ENCODE measurements at places on chromosomes 11 and 22. TPM values are rescaled to one million over a fixed set of nuclear protein-coding genes. Genes with fewer than 3 reads are reported as not detected.

The CHRM4 gene
- total RNA-seq = 0.12 TPM

The CADM1 gene
- total RNA-seq = 0.52 TPM

The MCAM gene
- total RNA-seq = 1.0 TPM

The TMEM86A gene
- total RNA-seq = 0.42 TPM

The MYOD1 gene
- total RNA-seq = not detected

The ANO3 gene
- total RNA-seq = not detected

The CTSC gene
- total RNA-seq = 230 TPM

- no peak for DNase-seq
These were observed 539.5 kb upstream of the LUZP2 start for GRCh38 chr11:23957314-23957713.

GRCh38 chr11:95266751-95267374 lies 35.9 kb upstream of the SESN3 start:
- DNase-seq = no peak

- DNase-seq = peak; percentile 62
These were observed 76.9 kb upstream of the CTSC start for GRCh38 chr11:88414385-88414861.

DNA sequence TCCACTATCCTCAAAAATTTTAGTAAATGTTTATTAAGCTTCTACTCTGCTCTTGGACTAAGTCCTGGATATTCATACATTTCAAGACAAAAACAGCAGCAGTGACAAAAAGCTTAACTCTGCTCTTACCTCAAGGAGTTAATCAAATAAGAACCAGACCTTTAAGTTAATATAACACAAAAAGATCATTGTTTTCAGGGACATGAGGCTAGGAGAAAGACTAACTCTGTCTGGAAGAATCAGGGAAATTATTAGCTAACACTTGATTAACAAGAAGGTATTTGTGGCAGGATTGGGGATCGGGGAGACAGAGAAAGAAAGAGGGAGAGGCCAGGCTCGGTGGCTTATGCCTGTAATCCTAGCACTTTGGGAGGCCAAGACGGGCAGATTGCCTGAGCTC lies 74.4 kb downstream of the PPP2R1B start:
- no peak for DNase-seq

DNA sequence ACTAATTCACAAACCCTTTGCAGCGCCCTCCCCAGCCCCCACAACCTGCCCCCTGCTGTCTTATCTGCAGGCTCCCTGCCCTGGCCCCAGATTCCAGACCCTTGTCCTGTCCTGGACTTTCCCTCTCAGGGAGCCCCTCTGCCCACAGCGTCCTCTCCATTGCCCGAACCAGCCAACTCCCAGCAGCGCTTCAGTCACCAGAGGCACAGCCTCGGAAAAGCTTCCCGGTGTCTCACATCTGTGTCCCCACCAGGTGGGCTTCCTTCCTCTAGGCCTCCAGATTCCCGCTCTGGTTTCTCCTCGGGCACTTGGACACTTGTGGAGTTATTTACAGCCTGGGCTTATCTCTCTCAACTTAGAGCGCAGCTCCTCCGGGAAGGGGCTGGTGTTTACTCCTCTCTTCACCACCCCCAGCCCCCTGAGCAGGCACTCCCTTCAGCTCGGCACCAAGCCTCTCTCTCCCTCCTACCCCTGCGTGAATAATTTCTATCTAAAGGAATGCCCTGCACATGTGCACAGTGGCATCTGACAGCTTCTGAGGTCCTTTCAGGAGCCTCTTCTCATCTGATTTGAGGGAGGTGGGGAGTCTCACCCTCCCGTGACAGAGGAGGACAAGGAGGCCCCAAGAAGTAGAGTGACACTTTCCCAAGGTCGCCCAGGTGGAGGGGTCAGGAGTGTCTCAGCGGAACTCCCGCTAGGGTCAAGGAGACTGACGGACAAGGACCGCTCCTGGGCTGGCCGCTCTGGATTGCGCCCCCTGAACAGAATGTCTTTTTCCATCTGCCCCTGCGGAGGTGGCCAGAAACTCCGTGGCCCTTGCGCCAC lies 838 bp downstream of the WNT11 start:
- no peak for DNase-seq

- DNase-seq = no peak
These were observed 23.9 kb downstream of the PIK3C2A start for GRCh38 chr11:17183836-17184235.

- DNase-seq = no peak
These were observed 71.8 kb downstream of the ATG16L2 start for GRCh38 chr11:72885749-72886609.

- no peak for DNase-seq
These were observed 22.2 kb downstream of the PDHX start for GRCh38 chr11:34938611-34939010.

DNA sequence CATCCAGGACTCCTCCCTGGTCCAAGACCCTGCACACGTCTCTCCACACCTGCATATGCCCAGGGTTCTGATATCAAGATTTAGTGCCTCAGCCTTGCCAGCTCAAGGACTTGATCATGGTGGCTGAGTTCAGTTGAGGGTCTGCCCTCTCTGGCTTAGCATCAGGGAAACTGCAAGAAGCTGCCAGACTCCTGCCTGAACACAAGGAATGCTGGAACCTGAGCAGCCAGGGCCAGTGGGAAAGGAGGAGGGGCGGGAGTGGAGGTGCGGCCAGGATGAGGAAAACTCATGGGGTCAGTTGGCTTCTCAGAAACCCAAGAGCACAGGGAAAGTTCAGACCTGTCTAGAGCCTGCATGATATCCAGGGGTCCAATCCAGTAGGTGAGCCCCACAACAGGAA lies 546.1 kb downstream of the BUD13 start:
- no peak for DNase-seq

DNA sequence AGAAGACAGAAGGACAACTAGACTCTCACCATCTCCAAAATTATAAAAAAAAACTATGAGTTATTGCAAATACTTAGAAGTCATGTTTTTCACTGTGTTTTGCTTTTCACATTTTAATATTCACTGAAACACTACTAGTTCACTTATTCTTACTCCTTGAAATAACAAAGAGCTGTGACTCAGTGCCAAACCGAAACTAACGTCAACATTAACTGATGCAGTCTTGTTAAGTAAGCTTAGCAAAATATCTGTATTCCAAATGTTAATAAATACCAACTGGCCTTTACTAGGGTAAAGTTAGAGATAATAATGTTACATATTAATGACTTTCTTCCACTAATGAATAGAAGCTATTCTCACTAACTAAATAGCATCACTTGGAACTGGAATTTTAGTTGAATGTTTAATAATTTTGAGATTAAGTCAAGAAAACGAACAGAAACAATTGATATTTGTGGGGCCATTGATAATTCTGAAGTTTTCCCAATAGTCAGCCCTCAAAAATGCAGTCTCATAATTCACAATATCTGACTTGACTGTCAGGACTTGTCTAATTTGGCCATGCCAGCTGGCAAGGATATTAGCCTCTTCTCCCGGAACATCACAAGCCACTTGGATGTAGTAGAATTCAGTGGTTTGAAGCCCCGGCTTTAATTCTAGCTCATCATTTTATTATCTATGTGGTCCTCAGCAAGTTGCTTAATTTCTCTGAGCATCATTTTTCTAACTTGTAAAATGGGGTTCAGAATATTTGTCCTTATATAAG lies 230.1 kb upstream of the DDI1 start:
- DNase-seq = no peak

DNA sequence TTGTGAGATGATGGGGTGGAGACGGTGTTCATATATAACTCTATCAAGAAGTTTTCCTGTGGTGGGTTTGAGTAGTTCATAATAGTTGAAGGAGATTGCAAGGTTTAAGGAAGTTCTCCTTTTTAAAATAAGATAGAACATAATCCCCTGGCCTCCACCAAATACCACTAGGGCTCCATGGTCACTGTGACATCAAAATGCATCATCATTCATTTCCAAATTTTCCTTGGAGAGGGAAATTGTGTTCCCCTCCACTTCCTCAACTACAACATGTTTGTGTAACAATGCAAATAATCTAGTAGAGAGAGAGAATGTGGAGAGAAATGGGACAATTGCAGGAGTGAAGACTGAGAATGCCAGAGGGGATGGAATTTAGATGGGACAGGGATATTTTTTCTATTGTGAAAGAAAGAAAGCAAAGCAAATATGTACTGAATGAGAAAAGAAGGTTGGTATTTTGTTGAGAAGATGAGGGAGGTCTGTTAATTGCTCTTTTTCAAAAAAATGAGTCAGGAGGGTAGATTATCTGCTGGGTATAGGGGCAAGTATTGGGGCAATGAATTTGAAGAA lies 33.4 kb upstream of the ZBED5 start:
- DNase-seq = no peak
